NCI-H1048 (cell line): ENCODE measurements at places on chromosomes 13 and 19.

- DNase-seq = no peak
Observed at GRCh38 chr13:29570051-29570654, 25.3 kb downstream of the SLC7A1 start.

- DNase-seq = no peak
Observed at GRCh38 chr19:4951656-4952055, 17.3 kb upstream of the KDM4B start.

- DNase-seq = no peak
Observed at GRCh38 chr13:96540670-96541069, 450.8 kb downstream of the HS6ST3 start.

- DNase-seq = no peak
Observed at GRCh38 chr13:30932481-30933353, at the start of gene TEX26. TSS of gene TEX26 (plus strand) at chr13:30932656. CDS start at chr13:30932716, 60 bp downstream.

DNA sequence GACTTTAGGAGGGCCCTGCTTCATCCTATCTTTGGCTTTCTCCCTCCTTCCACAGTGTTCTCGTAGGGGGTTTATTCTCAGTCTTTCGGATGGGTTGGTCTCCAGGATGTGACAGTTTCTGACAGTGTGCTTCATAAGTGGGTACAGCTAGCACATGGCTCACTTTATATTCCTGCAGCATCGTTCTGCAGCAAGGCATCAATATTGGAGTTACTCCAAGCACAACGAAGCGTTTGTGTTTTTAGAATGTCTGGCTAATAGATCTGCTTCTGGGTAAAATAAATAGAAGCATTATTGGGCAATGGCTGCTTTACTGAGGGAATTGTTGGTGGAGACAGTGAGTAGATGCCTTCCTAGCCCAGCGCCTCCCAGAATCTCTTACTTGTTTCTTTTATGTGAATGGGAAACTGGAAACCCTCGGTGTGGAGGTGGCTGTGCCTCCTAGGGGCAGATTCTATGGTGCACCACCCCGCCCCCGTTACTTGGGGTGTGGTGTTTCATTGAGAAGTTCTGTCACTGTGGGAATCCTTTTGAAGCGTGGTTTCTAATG is 2.0 kb downstream of the FARP1 start:
- DNase-seq = no peak

GRCh38 chr19:21482863-21483276 is 22.5 kb upstream of the ZNF429 start:
- peak; percentile 26 for DNase-seq

DNA sequence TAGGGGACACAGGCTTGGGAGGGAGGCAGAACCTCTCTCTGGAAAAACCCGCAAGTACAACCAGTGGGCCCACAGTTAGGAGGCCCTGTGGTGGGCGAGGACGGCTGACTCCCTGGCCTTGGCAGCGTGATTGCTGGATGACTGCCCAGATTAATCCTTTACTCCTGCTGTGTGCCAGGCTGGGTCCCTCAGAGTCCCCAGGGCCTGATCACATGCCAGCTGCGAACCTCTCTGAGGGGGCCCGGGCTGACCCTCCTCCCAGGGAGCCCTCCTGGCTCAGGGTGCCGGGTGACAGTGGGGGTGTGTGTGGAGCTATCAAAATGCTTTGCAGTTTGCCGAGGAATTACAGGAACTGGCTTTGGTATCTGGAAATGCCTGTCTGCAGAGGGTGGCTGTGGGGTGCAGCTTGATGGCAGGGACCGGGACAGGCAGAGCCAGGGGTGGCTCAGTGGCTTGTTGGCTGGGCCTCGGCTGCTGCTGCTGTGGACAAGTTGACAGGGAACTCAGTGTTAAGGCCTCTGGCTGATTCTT is 48.9 kb downstream of the DNM2 start:
- DNase-seq = no peak

DNA sequence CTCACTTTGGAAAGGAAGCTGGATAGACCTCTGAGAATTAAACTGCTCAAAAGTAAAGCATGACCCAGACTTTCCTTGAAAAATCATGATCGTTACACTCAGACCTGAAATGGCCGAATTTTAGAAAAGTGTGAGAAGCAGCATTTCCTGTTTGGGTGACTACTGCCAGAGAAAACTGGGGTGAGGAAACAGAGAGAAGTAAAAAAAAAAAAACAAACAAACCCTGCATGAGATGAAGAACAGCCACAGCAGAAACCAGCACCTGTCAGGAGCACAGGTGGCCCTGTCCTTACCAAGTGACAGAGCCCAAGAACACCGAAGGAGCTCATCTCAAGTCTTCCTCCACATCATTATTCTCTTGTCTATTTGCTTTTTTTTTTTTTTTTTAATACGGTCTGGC is 12.0 kb upstream of the ADPRHL1 start:
- no peak for DNase-seq

DNA sequence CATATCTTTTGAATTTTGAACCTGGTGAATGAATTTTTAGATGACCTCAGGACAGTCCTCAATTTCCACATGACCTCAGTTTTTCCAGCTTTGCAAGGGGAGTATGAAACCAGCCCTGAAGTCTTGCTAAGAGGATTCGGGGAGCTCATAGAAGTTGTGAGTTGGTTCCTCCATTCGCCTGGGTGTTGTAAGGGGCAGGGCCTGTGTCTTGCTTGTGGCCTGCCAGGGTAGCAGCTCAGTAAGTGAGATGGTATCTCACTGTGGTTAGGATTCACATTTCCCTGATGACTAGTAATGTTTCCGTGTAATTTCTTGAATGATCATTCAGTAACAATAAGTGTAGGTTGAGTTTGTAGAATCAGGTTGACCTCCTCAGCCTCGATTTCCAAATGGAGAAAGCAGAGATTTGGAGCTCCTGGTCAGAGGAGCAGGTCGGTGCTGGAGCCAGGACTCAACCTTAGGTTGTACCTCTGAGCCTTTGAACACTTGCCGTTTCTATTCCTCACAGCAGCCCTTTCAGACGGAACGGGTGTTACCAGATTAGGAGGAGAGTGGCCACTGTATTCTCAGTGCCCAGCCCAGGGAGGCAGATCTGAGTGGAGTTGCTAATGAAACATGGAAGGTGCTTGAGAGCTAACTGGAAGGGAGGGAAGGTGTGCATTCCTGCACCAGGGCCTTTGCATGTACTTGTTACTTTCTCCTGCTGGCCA is 14.6 kb downstream of the NACC1 start:
- DNase-seq = no peak

DNA sequence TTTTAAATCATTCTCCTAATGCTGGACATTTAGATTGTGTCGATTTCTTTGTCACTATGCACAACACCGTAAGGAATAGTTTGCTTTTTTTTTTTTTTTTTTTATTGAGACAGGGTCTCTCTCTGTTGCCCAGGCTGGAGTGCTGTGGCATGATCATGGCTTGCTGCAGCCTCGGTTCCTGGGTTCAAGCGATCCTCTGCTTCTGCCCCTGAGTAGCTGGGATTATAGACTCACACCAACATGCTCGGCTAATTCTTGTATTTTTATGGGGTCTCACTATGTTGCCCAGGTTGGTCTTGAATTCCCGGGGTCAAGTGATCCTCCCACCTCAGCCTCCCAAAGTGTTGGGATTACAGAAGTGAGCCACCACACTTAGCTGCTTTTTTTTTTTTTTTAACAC is 86.5 kb downstream of the RYR1 start:
- no peak for DNase-seq

DNA sequence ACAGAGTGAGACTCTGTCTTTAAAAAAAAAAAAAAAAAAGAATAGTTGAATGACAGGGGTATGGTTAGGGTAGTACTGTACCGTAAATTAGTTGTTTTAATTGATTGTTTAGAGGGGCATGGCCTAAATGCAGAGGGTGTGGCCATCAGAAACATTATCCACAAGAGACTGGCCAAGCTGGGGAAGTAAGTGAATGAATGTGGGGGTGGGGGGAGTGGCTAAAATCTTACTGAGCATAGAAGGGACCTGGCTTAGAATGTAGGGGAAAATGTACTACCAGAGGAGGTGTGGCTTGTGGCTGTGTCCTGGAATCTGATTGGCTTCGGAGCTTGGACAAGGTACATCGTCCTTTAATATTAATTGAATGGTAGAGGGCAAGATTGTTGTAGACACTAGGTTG is 3.8 kb downstream of the BCL2L12 start:
- no peak for DNase-seq

DNA sequence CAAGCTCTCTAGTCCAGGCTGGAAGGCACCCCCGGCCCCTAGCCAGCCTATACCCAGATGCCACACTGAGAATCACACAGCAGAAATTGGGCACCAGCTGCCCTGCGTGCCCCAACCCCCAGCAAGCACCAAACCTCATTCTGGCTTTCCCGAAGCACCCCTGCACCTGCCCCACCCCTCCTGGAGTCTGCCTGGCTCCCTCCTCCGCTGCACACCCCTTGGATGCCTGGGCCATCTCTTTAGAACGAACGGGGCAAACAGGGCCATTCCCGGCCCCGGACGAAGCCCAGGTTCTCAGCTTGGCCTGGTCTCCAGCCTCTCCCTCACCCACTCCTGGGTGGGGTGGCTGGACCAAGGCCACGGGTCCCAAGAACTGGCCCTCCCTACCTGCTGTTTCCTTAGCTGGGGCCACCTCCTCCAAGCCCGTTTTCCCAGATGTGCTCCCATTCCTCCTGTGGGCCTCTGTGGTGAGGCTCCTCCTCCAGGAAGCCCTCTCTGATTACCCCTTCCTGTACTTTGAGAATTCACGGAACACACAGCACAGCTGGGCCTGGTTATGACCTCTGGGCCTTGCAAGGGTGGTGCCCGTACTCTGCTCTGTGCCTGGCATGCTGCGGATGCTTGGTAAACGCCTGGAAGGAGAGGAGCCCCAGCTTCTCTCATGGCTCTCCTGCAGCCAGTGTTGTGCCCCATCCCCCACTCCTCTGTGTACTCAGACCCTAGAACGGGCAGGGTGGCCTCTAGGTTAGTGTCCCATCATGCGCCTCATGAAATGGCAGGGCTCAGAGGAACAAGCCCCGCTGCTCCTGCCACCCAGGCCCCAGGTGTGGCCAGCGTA is 21.4 kb downstream of the CEBPG start:
- no peak for DNase-seq
